T-helper 17 cell (primary cell): ENCODE measurements at places on chromosomes 4 and X.

GRCh38 chr4:8580321-8581093, at the start of gene GPR78:
GPR78 (plus strand) TSS chr4:8580392; CDS start chr4:8580983, 591 bp downstream.
- H3K27ac ChIP-seq: no peak within 1 kb of the TSS
- H3K4me3 ChIP-seq: peak within 1 kb of the TSS; percentile 61
- H3K36me3 ChIP-seq: peaks cover 3% of the 10 kb centered on the region
- H3K27me3 ChIP-seq: peaks cover 46% of the 10 kb centered on the region
- H3K4me1 ChIP-seq: peaks cover 2% of the 10 kb centered on the region

GRCh38 chrX:35785075-35785474, 13.1 kb upstream of the MAGEB16 start:
- H3K36me3 ChIP-seq: no peaks in the 10 kb centered on the region
- H3K4me1 ChIP-seq: no peaks in the 10 kb centered on the region
- H3K27ac ChIP-seq: no peak overlapping the region
- no peaks in the 10 kb centered on the region for H3K27me3 ChIP-seq

GRCh38 chrX:9279234-9279544, 185.7 kb upstream of the TBL1X start:
- no peaks in the 10 kb centered on the region for H3K27me3 ChIP-seq
- peaks cover 6% of the 10 kb centered on the region for H3K4me1 ChIP-seq
- DNase-seq: no peak
- H3K4me3 ChIP-seq: peak overlapping the region; percentile 71

DNA sequence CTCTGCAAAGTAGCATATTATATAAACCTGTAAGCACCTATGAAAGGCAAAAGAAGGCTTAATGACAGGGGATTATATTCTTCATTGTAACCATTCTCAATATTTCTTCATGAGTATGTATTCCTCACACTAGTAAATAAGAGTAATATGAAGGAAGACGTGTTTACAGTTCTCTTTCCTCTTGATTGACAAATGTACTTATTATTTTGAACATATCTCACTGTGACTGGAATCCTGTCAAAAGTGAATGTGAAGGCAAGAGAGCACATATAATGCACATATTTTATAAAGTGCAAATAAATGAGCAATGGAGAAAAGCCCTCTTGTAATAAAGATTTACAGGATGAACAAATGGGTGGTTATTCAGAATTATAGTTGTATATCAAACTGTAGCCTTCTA, 19.7 kb downstream of the FAM47A start:
- no peaks in the 10 kb centered on the region for H3K27me3 ChIP-seq
- H3K4me1 ChIP-seq: no peaks in the 10 kb centered on the region
- H3K36me3 ChIP-seq: no peaks in the 10 kb centered on the region
- no peak for DNase-seq

- H3K27me3 ChIP-seq: peaks cover 76% of the 10 kb centered on the region
- H3K36me3 ChIP-seq: peaks cover 3% of the 10 kb centered on the region
- no peak overlapping the region for H3K27ac ChIP-seq
- no peak for DNase-seq
- H3K4me1 ChIP-seq: peaks cover 12% of the 10 kb centered on the region
These were observed 68.2 kb upstream of the TMEM33 start for GRCh38 chr4:41866799-41867677.

- H3K4me3 ChIP-seq: no peak overlapping the region
- H3K27ac ChIP-seq: no peak overlapping the region
- H3K36me3 ChIP-seq: no peaks in the 10 kb centered on the region
- no peaks in the 10 kb centered on the region for H3K27me3 ChIP-seq
- H3K4me1 ChIP-seq: no peaks in the 10 kb centered on the region
These were observed 541.4 kb downstream of the ADGRL3 start for GRCh38 chr4:61741327-61742096.

DNA sequence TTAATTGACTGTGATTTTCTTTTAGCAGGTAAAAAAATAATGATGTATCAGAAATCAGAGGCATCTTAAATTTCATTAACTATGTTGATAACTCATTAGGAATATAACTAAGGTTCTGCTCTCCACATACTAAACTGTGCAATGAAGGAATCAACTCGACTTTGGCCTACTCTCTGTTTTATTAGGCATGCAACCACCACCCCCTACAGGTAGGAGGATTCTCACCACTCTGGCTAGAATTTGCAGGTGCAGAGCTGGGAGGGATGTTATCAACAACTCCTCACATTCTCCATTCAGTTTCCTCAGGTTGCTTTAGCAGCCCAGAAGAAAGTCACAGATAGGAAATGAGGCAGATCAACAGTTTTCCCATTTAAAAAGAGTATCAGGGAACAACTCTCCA, 160.1 kb downstream of the COX18 start:
- H3K36me3 ChIP-seq: no peaks in the 10 kb centered on the region
- peaks cover 11% of the 10 kb centered on the region for H3K27me3 ChIP-seq
- no peak for DNase-seq
- H3K4me1 ChIP-seq: no peaks in the 10 kb centered on the region
- no peak overlapping the region for H3K27ac ChIP-seq

GRCh38 chrX:13699183-13699826, 10.4 kb downstream of the RAB9A start:
- no peak for DNase-seq
- H3K27ac ChIP-seq: peak overlapping the region; percentile 83
- peaks cover 42% of the 10 kb centered on the region for H3K4me1 ChIP-seq
- H3K4me3 ChIP-seq: peak overlapping the region; percentile 65
- no peaks in the 10 kb centered on the region for H3K27me3 ChIP-seq

DNA sequence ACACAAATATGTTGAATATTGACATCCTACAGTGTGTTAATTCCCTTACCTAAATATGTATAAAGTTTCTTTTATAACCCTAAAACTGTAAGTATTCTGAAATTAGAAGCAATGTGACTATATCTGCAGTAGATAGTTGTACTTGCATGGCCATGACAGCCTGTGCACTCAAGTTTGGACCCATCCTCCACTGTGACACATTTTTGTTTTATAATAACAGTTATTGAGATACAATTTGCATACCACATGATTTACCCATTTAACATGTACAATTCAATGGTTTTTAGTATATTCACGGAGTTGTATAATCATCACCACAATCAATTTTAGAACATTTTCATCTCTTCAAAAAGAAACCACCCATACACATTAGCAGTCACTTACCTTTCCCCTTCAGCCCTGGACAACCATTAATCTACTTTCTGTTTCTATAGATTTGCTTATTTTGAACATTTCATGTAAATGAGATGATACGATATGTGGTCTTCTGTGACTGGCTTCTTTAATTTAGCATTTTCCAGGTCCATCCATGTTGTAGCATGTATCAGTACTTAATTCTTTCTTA, 29.6 kb downstream of the HERC3 start:
- no peak overlapping the region for H3K4me3 ChIP-seq
- H3K4me1 ChIP-seq: peaks cover 19% of the 10 kb centered on the region
- no peak overlapping the region for H3K27ac ChIP-seq
- no peak for DNase-seq
- H3K27me3 ChIP-seq: no peaks in the 10 kb centered on the region

GRCh38 chrX:115408771-115409400, 119.4 kb downstream of the LUZP4 start:
- no peaks in the 10 kb centered on the region for H3K27me3 ChIP-seq
- H3K4me1 ChIP-seq: no peaks in the 10 kb centered on the region
- H3K36me3 ChIP-seq: no peaks in the 10 kb centered on the region
- no peak for DNase-seq

GRCh38 chr4:116453127-116453526, 632.2 kb downstream of the TRAM1L1 start:
- H3K36me3 ChIP-seq: no peaks in the 10 kb centered on the region
- no peaks in the 10 kb centered on the region for H3K4me1 ChIP-seq
- no peak for DNase-seq

GRCh38 chr4:136562834-136563233, 969.5 kb downstream of the PCDH18 start:
- no peaks in the 10 kb centered on the region for H3K36me3 ChIP-seq
- H3K4me3 ChIP-seq: no peak overlapping the region
- DNase-seq: no peak
- no peaks in the 10 kb centered on the region for H3K27me3 ChIP-seq
- no peak overlapping the region for H3K27ac ChIP-seq
- H3K4me1 ChIP-seq: no peaks in the 10 kb centered on the region

- peaks cover 7% of the 10 kb centered on the region for H3K36me3 ChIP-seq
- peak overlapping the region; percentile 96 for H3K27ac ChIP-seq
- no peaks in the 10 kb centered on the region for H3K27me3 ChIP-seq
- no peak for DNase-seq
- H3K4me3 ChIP-seq: peak overlapping the region; percentile 91
- H3K4me1 ChIP-seq: peaks cover 27% of the 10 kb centered on the region
These were observed 649 bp upstream of the ARAF start for GRCh38 chrX:47560179-47560933.

DNA sequence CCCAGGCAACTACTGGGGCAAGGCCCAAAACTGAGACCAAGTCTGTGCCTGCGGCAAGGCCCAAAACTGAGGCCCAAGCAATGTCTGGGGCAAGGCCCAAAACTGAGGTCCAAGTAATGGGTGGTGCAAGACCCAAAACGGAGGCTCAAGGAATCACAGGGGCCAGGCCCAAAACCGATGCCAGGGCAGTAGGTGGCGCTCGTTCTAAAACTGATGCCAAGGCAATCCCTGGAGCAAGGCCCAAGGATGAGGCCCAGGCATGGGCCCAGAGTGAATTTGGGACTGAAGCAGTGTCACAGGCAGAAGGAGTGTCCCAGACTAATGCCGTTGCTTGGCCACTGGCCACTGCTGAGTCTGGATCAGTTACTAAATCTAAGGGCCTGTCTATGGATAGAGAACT, 2.7 kb downstream of the GPRASP2 start:
- no peak overlapping the region for H3K27ac ChIP-seq
- peaks cover 15% of the 10 kb centered on the region for H3K27me3 ChIP-seq
- peaks cover 7% of the 10 kb centered on the region for H3K4me1 ChIP-seq
- no peaks in the 10 kb centered on the region for H3K36me3 ChIP-seq

DNA sequence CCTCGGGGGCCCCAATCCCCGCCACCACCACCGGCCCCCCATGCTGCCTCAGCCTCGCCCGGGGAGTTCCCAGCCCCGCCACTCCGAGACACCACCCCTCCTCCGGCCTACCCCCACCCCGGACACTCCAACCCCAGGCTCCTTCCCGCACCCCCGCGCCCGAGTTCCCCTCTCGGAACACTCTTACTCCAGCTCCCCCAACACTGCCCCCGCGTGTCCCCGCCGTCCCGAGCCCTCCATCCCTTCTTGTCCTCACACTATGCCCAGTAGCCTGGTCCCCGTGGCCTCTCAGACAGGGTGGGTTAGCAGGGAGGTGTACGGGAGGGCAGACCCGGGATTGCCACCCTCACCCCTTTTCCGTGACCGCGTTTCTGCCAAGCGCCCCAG, 276.1 kb downstream of the BCOR start:
- peak overlapping the region; percentile 63 for H3K4me3 ChIP-seq
- H3K27me3 ChIP-seq: no peaks in the 10 kb centered on the region
- no peaks in the 10 kb centered on the region for H3K36me3 ChIP-seq
- no peak overlapping the region for H3K27ac ChIP-seq

DNA sequence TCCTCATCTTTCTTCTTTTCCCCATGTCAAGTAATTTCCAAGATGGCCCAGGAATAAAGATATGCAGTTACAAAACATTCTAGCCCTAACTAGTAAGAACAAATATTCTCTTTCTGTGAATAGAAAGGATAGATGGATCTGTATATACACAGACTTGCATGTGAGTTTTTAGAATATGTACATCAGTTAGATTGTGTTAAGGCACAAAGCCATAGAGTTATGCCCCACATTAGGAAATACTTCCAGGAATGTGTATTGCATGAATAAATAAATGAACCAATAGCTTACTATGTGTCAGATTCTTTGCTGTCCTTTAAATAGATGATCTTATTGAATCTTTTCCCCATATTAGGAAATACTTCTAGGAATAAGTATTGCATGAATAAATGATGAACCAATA, 46.0 kb upstream of the TMPRSS11E start:
- H3K27me3 ChIP-seq: no peaks in the 10 kb centered on the region
- H3K36me3 ChIP-seq: no peaks in the 10 kb centered on the region
- H3K4me1 ChIP-seq: peaks cover 2% of the 10 kb centered on the region
- no peak overlapping the region for H3K4me3 ChIP-seq
- no peak for DNase-seq

- no peak for DNase-seq
- peaks cover 14% of the 10 kb centered on the region for H3K4me1 ChIP-seq
These were observed 33.7 kb downstream of the CD38 start for GRCh38 chr4:15811703-15812337.

DNA sequence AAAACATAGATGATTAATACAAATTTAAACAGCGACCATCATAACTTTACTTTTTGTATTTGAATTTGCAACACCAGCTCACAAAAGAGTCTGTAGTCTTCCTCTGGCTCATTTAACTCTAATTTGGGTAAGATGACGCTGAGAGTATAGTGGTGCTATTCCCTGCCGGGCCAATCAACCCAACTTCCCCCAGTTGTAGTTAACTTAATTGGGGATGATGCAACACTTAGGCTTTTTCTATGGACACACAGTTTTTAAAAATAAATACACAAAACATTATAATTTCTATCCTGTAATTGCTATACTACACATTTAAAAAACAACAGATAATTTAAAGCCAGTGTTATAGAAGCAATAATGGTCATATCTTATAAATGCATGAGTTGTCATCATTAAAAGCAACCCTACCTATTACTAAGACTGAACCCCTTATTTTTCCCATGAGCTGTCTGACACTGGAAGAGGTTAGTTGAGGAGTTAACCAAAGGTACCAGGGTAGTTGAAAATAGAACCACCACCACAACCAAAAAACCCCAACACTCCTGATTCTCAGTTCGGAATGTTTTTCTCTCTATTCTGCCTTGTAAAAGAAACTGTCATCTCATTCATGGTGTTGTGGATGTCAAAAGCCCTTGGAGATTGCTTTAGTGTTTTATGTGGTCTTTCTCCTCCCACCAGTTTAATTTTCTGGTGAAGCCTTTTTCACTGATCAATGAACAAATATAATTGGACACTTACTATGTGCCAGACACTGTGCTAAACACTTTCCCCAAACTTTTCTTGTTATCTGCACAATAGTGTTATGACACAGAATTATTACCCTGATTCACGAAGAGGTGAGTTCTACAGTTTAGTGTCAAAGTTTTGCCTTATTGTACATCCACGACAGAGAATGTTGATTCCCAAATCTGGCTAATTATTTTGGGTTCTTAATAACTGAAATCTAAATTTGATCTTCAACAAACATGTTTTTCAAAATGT, 61.5 kb upstream of the RAPGEF2 start:
- H3K27me3 ChIP-seq: peaks cover 53% of the 10 kb centered on the region
- H3K36me3 ChIP-seq: peaks cover 6% of the 10 kb centered on the region
- no peak overlapping the region for H3K4me3 ChIP-seq
- H3K4me1 ChIP-seq: no peaks in the 10 kb centered on the region
- no peak overlapping the region for H3K27ac ChIP-seq

- peaks cover 8% of the 10 kb centered on the region for H3K36me3 ChIP-seq
- H3K4me3 ChIP-seq: no peak overlapping the region
- no peaks in the 10 kb centered on the region for H3K27me3 ChIP-seq
- DNase-seq: no peak
- peaks cover 41% of the 10 kb centered on the region for H3K4me1 ChIP-seq
These were observed 4.3 kb upstream of the DDX60L start for GRCh38 chr4:168484626-168485025.

GRCh38 chr4:67158666-67159065, 386.6 kb downstream of the CENPC start:
- H3K36me3 ChIP-seq: no peaks in the 10 kb centered on the region
- no peak overlapping the region for H3K27ac ChIP-seq
- H3K4me3 ChIP-seq: no peak overlapping the region
- H3K27me3 ChIP-seq: no peaks in the 10 kb centered on the region
- DNase-seq: no peak
